ENCODE measurements at places on chromosomes 5 and 9.
A peak's percentile ranks its signal among the peaks of the same experiment; 100 is the strongest.

DNA sequence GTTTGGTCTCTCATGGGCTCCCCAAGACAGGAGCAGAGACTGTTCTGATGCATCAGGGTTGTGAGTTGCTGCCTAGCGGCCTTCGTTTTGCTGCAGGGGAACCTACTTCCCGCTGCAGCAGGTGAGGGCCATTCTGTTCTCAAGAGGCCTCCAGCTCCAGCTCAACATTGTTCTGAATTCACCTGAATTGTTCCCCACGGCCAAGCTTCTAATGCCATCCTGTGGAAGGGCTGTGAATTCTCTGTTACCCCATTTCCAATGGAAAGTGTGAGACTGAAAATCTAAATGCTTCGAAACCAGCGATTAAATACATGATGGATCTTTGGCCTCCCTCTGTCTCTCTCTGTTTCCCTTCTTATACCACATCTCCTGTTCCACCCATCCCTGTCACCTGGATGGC is 349.1 kb upstream of the DAP start:
- DNase-seq, result no peak

DNA sequence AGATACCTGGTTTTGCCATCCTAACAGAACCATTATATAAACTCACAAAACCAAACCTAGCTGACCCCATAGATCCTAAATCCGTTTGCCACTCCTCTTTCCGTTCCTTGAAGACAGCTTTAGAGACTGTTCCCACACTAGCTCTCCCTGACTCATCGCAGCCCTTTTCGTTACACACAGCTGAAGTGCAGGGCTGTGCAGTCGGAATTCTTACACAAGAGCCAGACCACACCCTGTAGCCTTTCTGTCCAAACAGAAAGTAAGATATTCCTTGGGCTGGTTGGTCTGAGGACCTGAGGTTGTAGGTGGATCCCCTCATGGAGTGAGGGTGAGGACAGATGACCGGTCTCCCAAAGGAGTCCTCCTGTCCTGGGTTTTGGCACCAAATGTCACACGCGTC is 56.7 kb upstream of the NAA35 start:
- DNase-seq, result no peak

- no peak for DNase-seq
Observed at GRCh38 chr5:179618923-179619554, 4.4 kb downstream of the HNRNPH1 start.

GRCh38 chr5:108387758-108388157 is 5.9 kb upstream of the FBXL17 start:
- DNase-seq, result no peak

DNA sequence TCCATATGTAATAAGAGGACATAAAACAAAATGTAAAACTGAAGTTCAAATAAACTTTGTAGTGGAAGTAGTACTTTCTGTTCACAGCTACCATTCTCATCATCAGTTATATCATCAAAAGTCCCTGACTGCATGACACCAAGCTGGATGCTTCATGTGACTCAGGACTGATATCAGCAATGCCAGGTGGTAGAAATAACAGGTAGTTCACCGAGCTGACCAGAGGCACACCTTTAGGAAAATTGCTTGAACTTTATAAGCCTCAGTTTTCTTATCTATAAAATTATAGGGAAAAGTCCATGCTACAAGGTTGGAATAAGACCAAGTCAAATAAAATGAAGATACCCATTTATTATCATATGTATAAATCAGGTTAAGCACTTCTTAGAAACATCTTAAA is 124.9 kb upstream of the PTGER4 start:
- peak; percentile 58 for DNase-seq

DNA sequence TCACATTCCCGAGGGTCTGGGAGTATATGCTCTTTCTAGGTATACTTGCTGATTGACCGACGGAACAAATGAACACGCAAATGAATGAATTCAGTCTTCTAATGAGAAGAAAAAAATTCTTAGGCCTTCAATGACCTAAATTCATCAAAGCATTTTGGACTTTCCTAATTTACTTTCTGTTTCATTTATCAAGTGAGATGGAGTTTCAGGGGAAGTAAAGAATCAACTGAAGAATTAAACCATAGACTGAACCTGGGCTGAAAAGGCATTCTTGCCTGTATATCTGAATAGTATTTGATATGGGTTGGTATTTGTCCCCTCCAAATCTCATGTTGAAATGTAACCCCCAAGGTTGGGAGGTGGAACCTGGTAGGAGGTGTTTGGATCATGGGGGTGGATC is 64.1 kb downstream of the ZFAND5 start:
- no peak for DNase-seq

- no peak for DNase-seq
Observed at GRCh38 chr5:110397281-110397680, 329.2 kb downstream of the TMEM232 start.

- DNase-seq, result peak; percentile 68
Observed at GRCh38 chr5:43432486-43433375, 20.5 kb upstream of the CCL28 start.

DNA sequence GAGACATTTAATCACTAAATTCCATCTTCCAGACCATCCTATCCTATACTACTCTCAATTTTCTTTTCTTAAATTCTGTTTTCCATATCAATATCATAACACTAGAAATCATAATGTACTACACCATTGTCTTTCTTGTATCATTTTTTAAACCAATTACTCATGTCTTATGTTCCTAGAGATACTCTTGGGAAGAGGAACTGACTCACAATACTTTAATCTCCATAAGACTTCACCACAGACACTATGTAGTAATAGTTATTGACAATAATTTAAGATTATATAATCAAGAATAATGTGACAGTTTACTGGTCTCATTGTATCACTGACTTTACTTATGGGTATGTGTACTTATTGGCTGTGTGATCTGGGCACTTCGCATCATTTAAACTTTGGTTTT is 43.8 kb downstream of the PCDHGC5 start:
- no peak for DNase-seq

GRCh38 chr5:161535762-161536161 is 10.8 kb downstream of the GABRB2 start:
- DNase-seq, result peak; percentile 23

DNA sequence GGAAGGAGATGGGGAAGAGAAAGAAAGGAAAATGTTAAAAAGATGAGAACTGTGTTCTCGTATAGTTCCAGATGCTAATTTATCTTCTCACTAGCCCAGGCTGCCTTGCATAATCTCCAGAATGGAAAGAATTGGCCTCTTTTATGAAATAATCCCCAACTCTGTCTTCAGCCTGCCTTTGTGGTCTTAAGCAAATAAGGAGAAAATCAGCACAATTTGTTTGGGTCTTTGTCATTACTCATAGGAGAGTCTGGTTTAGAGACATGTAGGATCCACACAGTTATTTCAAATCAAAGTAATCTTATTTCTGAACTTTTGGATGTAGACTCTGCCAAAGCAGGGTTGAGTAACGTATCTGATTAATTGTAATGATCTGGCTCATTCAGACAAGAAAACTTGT is 50.7 kb upstream of the CAMK4 start:
- DNase-seq, result no peak

GRCh38 chr9:106717686-106718085 is 145.3 kb upstream of the ZNF462 start:
- peak; percentile 13 for DNase-seq

GRCh38 chr5:74042959-74043358 is 417.0 kb downstream of the ARHGEF28 start:
- no peak for DNase-seq

DNA sequence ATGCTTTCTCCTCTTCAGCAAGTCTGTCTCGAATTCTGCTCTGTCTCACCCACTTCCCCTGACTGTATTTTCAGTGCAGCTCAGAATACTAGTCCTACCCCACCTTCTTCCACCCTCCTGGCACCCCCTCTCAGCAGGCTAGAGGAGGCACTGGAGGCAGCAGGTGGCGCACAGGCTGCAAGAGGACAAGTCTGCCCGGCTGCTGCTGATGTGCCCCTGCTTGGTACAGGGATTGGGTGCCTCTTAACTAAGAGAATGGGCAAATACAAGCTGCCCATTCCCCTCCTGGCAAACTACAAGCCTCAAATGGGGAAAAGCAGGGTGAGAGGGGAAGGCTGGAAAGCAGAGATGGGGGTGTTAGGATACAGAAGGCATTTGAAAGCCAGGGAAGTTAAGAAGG is 5.1 kb downstream of the TLN1 start:
- peak; percentile 28 for DNase-seq

- DNase-seq, result peak; percentile 22
Observed at GRCh38 chr9:88781628-88782391, 209.5 kb upstream of the S1PR3 start.

GRCh38 chr5:180591311-180591887 is at the start of gene SCGB3A1:
TSS of gene SCGB3A1 (minus strand) at chr5:180591499. CDS start at chr5:180591462, 37 bp downstream.
- DNase-seq, result peak; percentile 14

GRCh38 chr9:12798066-12798770 is 23.4 kb downstream of the LURAP1L start:
- no peak for DNase-seq

GRCh38 chr5:134088994-134089560 is 25.4 kb upstream of the TCF7 start:
- no peak for DNase-seq

GRCh38 chr5:125044491-125045282 is 298.2 kb upstream of the ZNF608 start:
- DNase-seq, result no peak

GRCh38 chr5:10507575-10508096 is 56.2 kb upstream of the ANKRD33B start:
- peak; percentile 39 for DNase-seq

GRCh38 chr5:80915716-80916115 is 44.4 kb upstream of the RASGRF2 start:
- DNase-seq, result no peak

DNA sequence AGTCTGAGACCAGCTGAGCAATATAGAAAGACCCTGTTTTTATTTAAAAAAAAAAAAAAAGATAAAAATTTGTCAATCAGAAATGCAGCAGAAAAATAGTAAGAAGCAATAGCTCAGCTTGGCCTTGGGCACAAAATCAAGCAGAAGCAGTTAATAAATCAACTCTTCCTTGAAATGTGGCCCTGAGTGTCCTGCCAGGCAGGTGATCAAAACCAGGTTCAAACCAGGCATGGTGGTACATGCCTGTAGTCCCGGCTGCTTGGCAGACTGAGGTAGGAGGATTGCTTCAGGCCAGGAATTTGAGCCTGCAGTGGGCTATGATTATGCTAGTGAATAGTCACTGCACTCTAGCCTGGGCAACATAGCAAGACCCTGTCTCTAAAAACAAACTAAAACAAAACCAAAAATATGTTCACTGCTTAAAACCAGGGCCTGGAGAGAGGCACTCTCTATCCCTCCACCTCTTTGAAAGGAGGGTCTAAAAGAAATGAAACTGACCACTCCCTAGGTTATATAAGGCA is 27.9 kb upstream of the KLF9 start:
- no peak for DNase-seq

GRCh38 chr5:175652741-175653663 is 4.9 kb upstream of the HRH2 start:
- DNase-seq, result no peak

DNA sequence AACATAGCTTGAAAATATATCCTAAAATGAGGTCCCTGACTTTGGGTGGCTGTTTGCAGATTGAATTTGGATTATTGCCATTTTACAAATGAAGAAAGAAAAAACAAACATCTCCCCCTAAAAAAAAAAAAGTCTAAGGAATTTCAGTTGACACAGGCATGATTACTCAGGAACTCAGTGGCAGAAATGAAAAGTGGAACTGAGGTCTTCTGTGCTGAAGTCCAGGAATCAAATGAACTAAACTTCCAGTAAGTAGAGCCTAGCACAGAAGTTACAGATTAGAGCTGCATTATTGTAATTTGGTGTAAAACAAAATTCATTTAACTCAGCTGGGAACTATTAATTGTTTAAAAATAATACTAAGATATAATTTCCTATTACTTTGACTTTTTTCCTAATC is 26.7 kb downstream of the FAM170A start:
- no peak for DNase-seq

DNA sequence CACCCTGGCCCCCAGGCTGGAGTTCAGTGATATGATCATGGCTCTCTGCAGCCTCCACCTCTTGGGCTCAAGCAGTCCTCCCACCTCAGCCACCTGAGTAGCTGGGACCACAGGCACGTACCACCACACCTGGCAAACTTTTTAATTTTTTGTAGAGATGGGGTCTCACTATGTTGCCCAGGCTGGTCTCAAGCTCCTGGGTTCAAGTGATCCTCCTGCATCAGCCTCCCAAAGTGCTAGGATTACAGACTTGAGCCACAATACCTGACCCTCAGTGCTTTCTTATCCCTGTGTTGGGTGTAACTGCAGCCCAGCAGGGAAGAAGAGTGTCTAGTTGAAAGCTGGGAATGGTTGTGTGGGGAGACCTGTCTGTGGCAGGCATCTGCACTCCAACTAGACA is 10.9 kb downstream of the PTPA start:
- DNase-seq, result no peak

- no peak for DNase-seq
Observed at GRCh38 chr5:114312658-114313057, 49.2 kb upstream of the KCNN2 start.

DNA sequence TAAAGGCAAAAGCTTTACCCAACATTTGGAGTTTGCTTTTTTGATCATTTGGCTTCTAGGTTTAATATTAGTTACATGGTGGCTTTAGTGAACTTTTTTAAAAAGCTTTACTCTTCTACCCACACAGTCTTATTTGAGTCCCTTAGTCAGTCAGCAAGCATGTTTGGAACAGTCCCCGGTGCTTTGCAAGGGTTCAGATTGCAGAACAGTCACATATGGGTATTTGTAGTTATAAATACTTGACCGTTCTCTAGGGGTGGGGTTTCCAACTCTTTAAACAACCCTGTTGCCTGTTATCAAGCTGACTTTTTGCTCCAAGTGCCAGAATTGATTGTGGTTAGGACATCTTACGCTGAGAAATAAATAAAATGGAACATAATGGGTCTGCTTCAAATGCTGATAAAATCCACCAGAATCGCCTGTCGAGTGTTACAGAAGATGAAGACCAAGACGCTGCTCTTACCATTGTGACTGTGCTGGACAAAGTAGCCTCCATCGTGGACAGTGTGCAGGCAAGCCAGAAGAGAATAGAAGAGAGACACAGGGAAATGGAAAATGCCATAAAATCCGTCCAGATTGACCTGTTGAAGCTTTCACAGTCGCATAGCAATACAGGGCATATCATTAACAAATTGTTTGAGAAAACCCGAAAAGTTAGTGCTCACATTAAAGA is at the start of gene CAVIN4:
CAVIN4 (plus strand) TSS at position 304 of the 673 bp plus-strand sequence; CDS start at position 369, 65 bp downstream.
- DNase-seq, result no peak

DNA sequence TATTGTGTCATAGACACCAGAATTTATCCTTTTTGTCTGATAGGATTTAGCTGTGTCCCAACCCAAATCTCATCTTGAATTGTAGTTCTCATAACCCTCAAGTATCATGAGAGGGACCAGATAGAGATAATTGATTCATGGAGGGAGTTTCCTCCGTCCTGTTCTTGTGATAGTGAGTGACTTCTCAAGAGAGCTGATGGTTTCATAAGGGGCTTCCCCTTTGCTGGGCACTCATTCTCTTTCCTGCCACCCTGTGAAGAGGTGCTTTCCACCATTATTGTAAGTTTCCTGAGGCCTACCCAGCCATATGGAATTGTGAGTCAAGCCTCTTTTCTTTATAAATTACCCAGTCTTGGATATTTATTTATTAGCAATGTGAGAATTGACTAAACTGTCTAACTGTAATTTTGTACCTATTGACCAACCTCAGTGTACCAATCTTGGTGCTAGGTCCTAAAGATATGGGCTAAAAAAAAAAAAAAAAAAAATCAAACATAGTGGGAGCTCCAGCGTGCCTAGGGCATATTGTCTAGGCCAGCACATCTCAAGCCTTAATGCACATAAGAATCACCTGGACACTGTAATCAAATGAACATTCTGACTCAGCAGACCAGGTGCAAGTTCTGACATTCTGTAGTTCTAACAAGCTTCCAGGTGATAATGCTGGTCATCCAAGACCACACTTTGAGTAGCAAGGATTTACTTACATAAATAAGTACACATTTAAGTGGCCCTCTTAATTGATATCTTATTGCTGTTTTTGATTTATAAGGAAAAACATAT is 30.5 kb downstream of the ST8SIA4 start:
- DNase-seq, result no peak

- DNase-seq, result no peak
Observed at GRCh38 chr9:121277518-121278295, 9.7 kb downstream of the GSN start.

Measured in small intestine (tissue), 16 donors.